ENCODE measurements at places on chromosomes 12 and 14.

DNA sequence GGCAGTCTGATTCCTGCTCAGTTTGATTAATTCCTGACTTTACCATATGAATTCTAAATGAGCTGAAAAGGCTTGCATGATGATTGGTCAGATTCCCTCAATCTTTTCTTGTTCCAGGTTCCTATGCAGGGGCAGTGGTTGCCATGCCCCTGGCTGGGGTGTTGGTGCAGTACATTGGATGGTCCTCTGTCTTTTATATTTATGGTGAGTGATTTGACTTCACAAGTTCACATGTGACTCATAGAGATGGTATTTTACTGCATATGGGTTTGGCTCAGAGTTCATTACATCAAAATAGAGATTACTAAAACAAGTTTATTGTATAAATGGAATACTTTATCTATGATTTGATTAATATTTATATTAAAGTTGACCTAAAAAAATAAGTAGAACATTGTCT is 44.8 kb downstream of the SLC17A8 start:
- DNase-seq, result no peak

- no peak for DNase-seq
Observed at GRCh38 chr14:73462048-73462715, 3.8 kb upstream of the NUMB start.

DNA sequence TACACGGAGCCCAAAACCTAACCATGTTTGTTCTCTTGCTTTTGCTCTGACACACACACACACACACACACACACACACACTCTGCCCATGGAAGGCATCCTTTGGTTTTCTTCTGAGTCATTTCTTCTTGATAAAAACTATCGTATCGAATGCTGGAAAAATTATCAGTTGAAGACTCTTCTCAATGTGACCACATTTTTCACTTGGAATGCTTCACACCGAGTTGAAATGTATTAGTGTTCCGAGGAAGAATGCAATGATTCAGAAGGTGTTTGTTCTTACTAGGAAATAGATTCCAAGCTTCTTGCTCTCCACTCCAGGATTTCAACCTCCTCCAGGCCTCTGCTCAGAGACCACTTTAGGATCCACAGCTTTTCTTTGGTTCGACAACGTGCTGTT is 226.3 kb downstream of the MON2 start:
- DNase-seq, result no peak

GRCh38 chr12:119241580-119242169 is 62.9 kb downstream of the HSPB8 start:
- no peak for DNase-seq

Data from activated B cell treated with CpG ODN at 0.5 μM for 24 hours (primary cell).